HT-29 (cell line): ENCODE measurements at places on chromosomes 16 and 17.

DNA sequence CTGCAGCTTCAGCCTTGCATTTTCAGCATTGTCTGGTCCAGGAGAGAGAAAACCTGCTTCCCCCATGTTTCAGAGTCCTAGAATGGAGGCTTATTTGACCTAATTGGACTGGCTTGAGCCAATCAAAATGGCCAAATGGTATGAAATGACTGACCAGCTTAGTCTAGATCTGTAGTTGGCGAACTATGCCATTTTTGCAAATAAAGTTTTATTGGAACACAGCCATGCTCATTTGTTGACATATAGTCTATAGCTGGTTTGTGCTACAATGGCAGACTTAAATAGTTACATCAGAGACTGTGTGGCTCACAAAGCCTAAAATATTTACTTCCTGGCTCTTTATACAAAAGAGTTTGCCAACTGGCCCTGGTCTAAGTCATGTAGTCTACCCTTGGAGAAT lies 180.8 kb downstream of the HS3ST3B1 start:
- DNase-seq = no peak

GRCh38 chr17:74623693-74624093 lies at the start of gene CD300E:
CD300E (minus strand) TSS chr17:74623738; CDS start chr17:74623621, 117 bp downstream.
- DNase-seq = no peak

DNA sequence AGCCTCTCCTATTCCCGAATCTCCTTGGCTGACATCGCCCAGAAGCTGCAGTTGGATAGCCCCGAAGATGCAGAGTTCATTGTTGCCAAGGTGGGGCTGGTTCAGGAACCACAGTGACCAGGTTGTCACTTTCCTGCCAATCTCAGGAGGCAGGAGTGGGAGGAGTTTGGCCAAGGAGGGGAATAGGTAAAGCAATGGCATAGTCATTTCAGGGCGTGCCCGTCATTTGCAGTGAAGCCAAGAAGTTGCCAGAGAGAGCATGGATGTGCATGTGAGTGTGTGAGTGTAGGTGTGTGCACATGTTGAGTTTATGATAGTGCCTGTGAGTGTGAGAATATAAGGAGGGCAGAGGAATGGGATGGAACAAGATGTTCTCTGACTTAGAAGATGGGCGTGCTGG lies 14.8 kb downstream of the PSMD3 start:
- DNase-seq = no peak

GRCh38 chr16:35411156-35411555 lies 1951.7 kb downstream of the TP53TG3F start:
- no peak for DNase-seq

- no peak for DNase-seq
These were observed 21.4 kb downstream of the GTF3C1 start for GRCh38 chr16:27528294-27528693.

GRCh38 chr16:85448557-85449190 lies 164.4 kb upstream of the GSE1 start:
- DNase-seq = no peak

DNA sequence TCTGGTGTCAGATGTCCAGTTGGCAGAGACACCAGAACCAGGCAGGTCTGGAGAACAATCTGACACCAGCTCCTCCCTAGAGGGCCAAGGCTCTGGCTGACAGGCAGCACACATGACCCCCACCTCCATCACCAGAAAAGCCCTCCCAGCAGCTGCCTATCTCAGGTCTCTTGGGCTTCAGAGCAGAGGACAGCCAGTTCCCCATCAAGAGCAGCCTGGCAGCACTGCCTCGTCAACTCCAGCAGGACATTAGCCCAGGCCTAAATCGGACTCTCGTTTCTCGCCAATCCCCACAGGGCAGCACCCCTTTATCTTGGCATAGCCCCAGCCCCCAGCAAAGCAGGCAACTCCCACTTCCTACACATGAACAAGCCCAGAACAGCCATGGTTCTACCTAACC lies 4.4 kb downstream of the JUP start:
- no peak for DNase-seq

DNA sequence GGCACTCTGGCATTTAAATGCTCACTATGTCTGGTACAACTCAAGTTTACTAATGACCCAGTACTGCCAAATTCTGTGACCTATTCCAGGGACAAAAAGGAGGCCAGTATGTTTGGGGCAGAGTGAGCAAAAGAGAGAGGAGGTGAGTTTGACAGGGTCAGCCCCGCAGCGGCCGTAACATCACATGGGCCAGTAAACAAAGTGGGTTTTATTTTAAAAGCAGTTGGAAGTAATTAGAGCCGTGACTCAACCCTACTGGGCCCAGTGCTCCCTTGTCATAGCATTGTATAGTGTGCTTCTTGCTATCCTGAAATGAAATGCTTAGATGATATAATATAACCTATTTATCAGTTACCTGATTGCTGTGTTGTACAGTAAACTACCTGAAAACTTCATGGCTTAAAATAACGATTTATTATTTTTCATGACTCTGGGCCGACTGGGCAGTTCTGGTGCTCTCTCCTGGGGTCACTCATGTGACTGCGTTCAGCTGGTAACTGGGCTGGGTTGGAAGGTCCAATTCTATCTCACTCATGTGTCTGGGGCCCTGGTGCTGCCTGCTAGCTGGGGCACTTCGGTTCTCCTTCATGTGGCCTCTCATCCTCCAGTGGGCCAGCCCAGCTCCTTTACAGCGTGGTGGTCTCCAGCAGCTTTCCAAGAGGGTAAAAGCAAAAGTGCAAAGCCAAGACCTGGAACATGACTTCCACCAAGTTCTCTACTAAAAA lies 27.4 kb downstream of the IQCK start:
- DNase-seq = no peak

- no peak for DNase-seq
These were observed 40.1 kb downstream of the LITAF start for GRCh38 chr16:11546608-11547061.

DNA sequence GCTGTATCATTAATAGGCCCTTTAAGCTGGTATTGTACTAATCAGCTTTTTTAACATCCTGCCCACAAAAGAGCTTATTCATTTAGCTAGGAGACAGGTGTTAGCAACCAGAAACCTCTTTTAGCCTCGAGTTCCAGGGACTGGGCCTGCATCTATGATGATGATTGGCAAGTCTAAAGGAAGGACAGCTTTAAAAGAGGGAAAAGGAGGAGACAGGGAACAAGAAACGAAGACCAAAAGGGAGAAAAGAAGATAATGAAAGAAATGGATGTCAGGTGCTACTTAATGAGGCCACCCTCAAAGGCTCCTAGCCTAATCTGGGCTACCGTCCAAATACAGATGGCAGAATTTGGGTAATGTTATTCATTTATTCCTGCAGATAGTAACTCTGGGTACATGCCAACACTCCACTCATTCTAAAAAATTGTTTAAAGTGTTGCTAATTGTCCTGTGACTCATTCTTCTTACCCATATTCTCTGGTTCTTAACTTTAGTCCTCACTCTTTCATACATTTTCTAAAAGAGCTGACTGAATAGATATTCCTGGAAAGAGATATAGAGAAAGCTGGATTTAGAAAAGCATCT lies 18.7 kb upstream of the RFFL start:
- DNase-seq = peak; percentile 31

DNA sequence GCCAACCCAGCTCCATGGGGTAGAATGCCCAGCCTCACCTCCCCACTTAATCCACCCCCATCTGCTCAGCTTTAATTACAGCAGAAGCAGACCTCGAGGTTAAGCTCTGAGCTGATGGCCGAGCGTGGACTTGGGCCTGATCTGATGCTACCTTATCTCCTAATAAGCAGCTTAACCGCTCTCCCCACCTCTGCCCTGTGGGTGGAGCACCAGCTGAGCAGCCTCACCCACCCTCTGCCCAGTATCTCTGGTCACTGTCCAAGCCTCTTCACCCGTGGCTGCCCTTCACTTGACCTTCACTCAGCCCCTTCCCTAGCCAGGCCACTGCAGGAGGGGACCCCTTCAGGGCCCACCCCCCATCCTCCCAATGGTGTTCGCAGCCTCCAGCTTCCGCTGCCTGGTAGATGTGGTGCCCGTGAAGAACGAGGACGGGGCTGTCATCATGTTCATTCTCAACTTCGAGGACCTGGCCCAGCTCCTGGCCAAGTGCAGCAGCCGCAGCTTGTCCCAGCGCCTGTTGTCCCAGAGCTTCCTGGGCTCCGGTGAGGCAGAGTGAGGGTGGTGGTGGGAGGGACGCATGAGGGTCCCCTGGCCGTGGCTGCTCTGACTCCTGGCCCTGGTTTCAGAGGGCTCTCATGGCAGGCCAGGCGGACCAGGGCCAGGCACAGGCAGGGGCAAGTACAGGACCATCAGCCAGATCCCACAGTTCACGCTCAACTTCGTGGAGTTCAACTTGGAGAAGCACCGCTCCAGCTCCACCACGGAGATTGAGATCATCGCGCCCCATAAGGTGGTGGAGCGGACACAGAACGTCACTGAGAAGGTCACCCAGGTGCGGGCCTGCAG lies 6.8 kb downstream of the KCNH6 start:
- no peak for DNase-seq

GRCh38 chr17:2892305-2892971 lies 96.2 kb downstream of the RAP1GAP2 start:
- peak; percentile 54 for DNase-seq

- no peak for DNase-seq
These were observed 89.9 kb downstream of the TBC1D16 start for GRCh38 chr17:79945591-79946255.
